ENCODE measurements at places on chromosomes 16 and 17. TPM values are rescaled to one million over a fixed set of nuclear protein-coding genes. Genes with fewer than 3 reads are reported as not detected.

- DNase-seq, result no peak
These were observed 59.8 kb upstream of the FBXO47 start for GRCh38 chr17:39026980-39027451.

- DNase-seq, result no peak
These were observed 1.2 kb downstream of the GRB2 start for GRCh38 chr17:75404223-75404730.

- DNase-seq, result no peak
These were observed 1733.6 kb downstream of the TP53TG3F start for GRCh38 chr16:35192993-35193392.

- DNase-seq, result no peak
These were observed at the start of gene CENPV for GRCh38 chr17:16353317-16354174. Gene CENPV, minus strand, starts transcription at chr17:16353469. Its CDS starts 33 bp downstream, at chr17:16353436.

GRCh38 chr16:3536271-3536731 is 35.5 kb downstream of the CLUAP1 start:
- DNase-seq, result no peak

- no peak for DNase-seq
These were observed 96.5 kb upstream of the CDH11 start for GRCh38 chr16:65218348-65218747.

The HCRT gene
- not detected for total RNA-seq

The COL1A1 gene
- total RNA-seq, result 118 TPM

Data from glomerular endothelial cell (primary cell).